Left cardiac atrium (tissue), 4 donors: ENCODE measurements at places on chromosomes 5 and 9. TPM values are rescaled to one million over a fixed set of nuclear protein-coding genes. Genes with fewer than 3 reads are reported as not detected.

The CLINT1 gene
- 72.8 TPM for total RNA-seq

DNA sequence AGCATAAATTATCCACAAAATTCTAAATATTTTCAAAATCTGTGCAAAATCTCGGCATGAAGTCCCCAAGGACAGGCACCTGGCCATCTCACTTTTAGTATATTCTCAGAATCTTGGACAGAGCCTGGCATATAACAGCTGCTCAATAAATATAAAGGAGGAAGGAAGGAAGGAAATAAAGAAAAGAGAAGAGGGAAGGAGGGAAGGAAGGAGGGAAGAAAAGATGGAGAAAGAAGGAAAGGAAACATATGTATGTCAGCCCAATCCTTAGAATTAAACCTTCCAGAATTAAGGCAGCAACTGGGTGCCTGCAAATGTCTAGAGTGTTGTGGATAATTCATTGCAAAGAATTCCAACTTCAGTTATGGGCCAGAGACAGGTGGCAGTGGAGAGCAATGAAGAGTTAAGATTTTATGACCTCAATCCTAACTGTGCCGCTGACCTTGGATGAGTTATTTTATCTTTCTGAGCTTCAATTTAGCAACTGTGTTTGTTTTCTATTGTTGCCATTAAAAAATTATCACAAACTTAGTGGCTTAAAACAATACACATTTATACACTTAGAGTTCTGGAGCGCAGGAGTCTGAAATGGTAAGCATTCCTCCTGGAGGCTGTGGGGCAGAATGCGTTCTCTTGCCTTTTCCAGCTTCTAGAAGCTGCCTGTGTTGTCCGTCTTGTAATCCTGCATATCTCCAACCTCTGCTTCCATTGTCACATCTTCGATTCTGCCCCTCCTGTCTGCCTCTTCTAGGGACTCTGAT is 200.9 kb upstream of the MSX2 start:
- DNase-seq = no peak

GRCh38 chr9:4148751-4149150 is 151.1 kb downstream of the GLIS3 start:
- no peak for DNase-seq

The PDZD2 gene
- 77.3 TPM for total RNA-seq

DNA sequence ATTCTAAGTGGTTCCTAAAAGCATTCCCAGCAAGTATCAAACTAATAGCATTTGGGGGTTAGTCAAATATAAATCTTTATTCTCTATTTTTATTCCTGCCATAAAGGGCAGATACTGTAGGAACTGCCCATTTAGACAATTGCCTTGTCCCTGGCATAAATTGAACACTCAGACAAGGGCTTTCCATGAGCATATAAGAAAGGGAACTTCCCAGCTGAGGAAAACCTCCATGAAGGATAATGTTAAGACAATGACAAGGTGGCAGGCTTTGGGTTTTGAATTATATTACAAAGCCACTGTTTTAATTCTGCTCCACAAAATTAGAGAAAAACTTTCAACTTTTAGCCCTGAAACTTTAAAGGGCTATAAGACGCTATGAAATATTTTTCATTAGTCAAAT is 81.3 kb downstream of the ST8SIA4 start:
- no peak for DNase-seq
